ENCODE measurements at places on chromosomes 3 and 15. TPM values are rescaled to one million over a fixed set of nuclear protein-coding genes. Genes with fewer than 3 reads are reported as not detected.

Gene RAB6B
- total RNA-seq = 5.8 TPM

Gene CFAP91
- 6.7 TPM for total RNA-seq

Gene TMEM207
- total RNA-seq = not detected

GRCh38 chr3:8538913-8539312 lies 37.3 kb downstream of the LMCD1 start:
- no peak overlapping the region for H3K27ac ChIP-seq
- H3K4me1 ChIP-seq = no peaks in the 10 kb centered on the region
- no peak overlapping the region for H3K4me3 ChIP-seq
- H3K27me3 ChIP-seq = no peaks in the 10 kb centered on the region
- no peak for DNase-seq

DNA sequence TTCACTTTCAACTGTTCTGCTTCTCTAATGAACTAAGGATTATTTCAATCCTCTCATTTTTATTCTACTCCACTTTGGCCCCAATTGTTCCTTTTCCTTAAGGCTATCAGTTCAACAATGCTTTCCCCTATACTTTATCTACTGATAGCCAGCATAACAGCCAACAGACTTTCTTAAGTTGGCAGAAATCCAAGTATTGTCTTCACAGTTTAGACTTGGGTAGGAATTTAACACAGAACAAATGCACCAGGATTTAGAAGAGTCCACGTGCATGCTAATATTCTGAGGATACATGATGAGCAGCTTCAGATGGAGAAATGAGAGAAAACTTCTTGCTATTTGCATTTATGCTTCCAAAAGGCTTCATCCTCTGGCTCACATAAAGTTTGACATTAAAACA lies 54.8 kb downstream of the FBN1 start:
- H3K27me3 ChIP-seq = no peaks in the 10 kb centered on the region
- no peaks in the 10 kb centered on the region for H3K36me3 ChIP-seq
- H3K4me3 ChIP-seq = no peak overlapping the region
- H3K27ac ChIP-seq = no peak overlapping the region

DNA sequence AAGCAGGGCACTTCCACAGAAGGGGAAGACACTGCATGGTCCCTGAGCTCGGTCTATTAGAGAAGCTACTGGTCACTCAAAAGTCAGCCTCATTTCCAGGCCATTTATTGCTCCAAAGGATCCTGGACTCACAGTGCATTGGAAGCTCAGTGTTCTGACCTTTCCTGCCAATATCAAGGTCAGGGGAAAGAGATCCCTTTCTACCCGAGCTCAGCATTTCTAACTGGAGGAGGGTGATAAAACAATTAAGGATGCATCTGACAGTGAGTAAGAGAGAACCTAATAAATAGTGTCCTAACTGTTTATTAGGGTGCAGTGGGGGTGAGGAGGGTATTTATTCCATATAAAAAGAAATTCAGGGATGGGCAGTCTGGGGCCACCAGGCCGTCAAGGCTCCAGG lies 26.8 kb upstream of the INSYN1 start:
- no peak overlapping the region for H3K27ac ChIP-seq
- H3K4me3 ChIP-seq = no peak overlapping the region
- no peak for DNase-seq
- no peaks in the 10 kb centered on the region for H3K4me1 ChIP-seq
- H3K36me3 ChIP-seq = no peaks in the 10 kb centered on the region
- no peaks in the 10 kb centered on the region for H3K27me3 ChIP-seq

Gene TERC
- 139 TPM for total RNA-seq

Measured in sigmoid colon (tissue), 7 donors.